Esophagus squamous epithelium (tissue), 5 donors: ENCODE measurements at places on chromosomes 3 and 15.

GRCh38 chr3:40679290-40679689 is 154.5 kb downstream of the ZNF621 start:
- no peak for DNase-seq

GRCh38 chr3:182487143-182487542 is 306.2 kb upstream of the ATP11B start:
- DNase-seq: no peak

GRCh38 chr15:100193277-100193860 is 148.4 kb downstream of the ADAMTS17 start:
- no peak for DNase-seq

DNA sequence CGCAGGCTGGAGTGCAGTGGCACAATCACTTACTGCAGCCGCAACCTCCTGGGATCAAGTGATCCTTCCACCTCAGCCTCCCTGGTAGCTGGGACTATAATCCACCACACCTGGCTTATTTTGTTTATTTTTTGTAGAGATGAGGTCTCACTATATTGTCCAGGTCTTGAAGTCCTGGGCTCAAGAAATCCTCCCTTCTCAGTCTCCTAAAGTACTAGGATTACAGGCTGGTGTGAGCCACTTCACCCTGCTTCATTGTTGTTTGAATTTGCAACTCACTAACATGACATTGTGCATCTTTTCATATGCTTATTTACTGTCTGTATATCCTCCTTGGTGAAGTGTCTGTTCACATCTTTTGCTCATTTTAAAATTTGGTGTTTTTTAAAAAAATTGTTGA is 10.1 kb downstream of the PARP15 start:
- DNase-seq: no peak

- DNase-seq: no peak
Observed at GRCh38 chr3:98359993-98360675, 6.5 kb downstream of the OR5K4 start.

- DNase-seq: no peak
Observed at GRCh38 chr15:48185529-48185928, 5.9 kb upstream of the CTXN2 start.

DNA sequence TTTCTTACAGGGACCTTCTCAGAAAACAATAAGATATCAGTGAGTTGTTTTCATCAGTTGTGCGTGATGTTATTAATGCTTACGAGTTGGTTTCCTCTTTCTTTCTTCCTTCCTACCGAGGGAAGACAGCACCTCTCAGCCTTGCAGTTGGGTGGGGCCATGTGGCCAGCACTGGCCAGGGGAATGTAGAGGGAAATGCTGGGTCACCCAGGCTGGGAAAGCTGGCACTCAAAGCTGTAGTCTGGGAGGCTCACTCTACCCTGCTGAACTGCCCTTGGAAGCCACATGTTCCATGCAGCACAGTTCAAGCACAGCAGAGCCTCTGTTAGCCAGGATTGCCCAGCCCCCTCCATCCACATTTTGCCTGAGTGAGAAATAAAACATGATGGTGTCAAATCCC is 10.1 kb upstream of the CHCHD6 start:
- DNase-seq: no peak

GRCh38 chr15:73686781-73687256 is 2.6 kb downstream of the CD276 start:
- no peak for DNase-seq

DNA sequence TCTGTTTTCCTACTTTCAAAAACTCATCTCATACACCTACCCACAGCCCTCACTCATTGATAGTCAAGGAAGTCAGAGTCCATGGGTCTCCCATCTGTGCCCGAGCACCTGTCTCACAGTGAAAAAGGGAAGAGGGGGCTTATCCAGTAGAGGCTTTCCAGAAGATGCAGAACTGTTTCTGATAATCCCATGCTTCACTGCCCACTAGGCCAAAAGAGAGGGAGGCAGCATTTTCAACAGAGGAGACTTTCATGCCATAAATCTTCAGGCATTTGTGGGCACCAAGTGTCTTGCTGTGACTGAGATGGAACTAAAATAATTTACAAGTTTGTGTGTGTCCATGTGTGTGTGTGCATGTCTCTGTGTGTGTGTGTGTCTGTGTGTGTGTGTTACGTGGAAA is 117.9 kb upstream of the PHLDB2 start:
- DNase-seq: no peak

- DNase-seq: no peak
Observed at GRCh38 chr15:100892013-100892355, 12.4 kb downstream of the ALDH1A3 start.

- no peak for DNase-seq
Observed at GRCh38 chr3:188440340-188440972, 286.5 kb downstream of the LPP start.

GRCh38 chr3:128482666-128483656 is 10.0 kb downstream of the GATA2 start:
- DNase-seq: no peak

DNA sequence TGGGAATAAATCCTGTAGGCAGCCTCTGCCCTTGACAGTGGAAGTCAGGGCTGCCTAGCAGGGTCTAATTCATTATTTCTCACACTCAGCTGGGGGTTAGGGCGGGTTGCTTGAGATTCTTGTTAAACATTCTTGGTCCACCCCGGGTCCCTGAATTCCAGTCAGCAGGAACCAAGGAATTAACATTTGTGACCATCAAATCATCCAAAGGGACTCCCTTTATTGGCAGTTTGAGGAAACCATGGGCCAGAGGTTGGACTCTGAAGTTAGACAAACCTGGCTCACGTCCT is 122.8 kb downstream of the EEFSEC start:
- no peak for DNase-seq

- no peak for DNase-seq
Observed at GRCh38 chr3:171874251-171874681, 31.1 kb downstream of the TMEM212 start.

DNA sequence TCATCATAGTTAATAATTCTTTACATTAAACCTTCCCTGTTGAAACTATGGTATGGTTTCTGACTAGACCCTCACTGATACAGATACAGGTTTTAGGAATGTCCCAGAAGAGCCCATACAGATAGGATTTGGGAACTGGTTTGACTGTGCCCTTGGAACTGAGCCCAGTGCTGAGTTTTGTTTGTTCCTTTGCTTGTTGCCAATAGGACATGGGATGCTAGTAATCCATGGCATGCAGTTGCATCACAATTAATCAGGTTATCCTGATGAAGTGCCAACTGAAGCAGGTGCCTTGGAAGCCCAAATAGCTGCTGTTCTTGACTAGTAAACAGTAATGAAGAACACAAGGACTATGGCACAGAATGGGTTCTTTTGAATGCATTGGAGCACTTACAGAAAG is 230.6 kb downstream of the NEK10 start:
- no peak for DNase-seq

GRCh38 chr15:30979457-30979856 is 12.0 kb downstream of the MTMR10 start:
- no peak for DNase-seq

GRCh38 chr3:37559461-37559860 is 302.2 kb upstream of the CTDSPL start:
- DNase-seq: no peak

DNA sequence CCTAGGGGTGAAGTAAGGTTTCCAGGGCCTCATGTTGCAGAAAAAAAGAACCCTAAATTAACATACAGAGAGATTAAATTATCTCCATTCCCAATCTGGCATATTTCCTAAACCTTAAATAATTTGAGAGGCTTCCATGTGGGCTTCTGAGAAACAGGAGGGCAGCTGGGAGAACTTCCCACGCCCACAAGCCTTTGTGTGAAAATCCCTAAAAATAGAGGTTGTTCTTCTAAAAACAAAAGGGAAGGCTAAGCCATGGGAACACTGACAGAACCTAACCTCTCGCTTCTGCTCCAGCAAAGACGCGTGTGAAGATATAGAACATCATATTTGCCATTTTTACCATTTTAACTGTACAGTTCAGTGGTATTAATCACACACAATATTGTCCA is 812 bp upstream of the SLC12A8 start:
- no peak for DNase-seq

- no peak for DNase-seq
Observed at GRCh38 chr3:112038863-112039262, 4.3 kb downstream of the TMPRSS7 start.

- DNase-seq: no peak
Observed at GRCh38 chr3:193029800-193030199, 112.1 kb upstream of the MB21D2 start.

DNA sequence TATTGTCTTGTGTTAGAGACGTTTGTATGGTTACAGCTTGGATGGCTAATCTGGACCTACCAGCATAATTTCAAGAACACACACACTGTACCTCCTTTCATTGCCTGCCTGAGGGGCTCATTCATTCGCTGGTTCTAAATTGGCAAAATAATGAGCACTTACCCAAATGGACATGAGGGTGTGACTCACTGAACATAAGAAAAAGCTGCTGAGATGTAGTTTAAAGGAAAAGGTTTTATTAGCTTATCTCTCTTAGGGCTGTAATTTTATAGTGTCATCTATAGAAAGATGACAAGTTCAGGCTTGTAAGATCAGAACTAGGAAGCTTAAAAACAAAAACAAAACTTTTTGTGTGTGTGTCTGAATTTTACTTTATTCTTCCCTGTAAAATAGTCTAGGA is 120.7 kb upstream of the WNT7A start:
- DNase-seq: no peak

GRCh38 chr3:48553886-48554845 is 2.4 kb downstream of the PFKFB4 start:
- DNase-seq: no peak

- DNase-seq: no peak
Observed at GRCh38 chr3:53773611-53774368, 72.4 kb downstream of the CHDH start.

DNA sequence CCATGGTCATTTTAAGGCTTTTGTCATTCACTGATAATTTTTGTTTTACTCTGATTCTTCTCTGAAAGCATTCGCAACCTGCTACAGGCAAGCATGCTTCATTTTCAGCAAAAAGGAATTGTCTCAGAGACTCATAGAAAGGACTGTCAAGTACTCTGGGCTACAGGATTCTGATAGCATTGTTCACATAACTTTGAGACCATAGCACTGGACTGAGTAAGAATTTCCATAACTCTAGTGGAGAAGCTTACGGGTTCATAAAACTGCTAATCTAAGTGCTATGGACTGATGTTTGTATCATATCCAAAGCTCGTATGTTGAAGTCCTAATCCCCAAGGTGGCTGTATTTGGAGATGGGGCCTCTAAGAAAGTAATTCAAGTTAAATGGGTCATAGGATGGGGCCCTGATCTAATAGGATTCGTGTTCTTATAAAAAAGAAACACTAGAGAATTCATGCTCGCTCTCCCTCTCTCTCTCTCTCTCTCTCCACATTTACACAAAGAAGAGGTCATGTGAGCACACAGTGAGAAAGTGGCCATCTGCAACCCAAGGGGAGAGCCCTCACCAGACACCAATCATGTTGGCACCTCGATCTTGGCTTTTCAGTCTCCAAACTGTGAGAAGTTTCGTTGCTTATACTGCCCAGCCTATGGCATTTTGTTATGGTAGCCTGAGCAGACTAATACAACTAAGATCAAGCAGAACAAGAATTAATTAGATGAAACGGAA is 60.4 kb downstream of the CRYGS start:
- DNase-seq: no peak

DNA sequence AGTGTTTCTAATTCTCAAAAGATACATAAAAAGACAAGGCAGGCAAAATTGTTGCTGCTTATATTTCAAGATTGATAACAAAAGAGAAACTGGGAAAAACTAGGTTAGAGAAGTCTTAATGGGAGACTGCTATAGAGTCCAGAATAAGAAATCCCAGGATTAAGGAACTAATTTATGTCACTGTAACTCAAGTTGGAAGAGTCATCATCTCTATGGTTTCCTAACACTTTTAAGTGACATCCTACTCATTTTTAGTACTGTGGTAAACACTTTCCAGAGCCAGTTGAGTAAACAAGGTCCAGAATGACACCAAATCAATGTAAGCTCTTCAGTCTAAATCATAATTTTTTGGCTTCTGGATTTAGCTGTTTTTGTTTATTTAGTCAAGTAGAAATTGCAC is 8.0 kb downstream of the CLDN16 start:
- no peak for DNase-seq

DNA sequence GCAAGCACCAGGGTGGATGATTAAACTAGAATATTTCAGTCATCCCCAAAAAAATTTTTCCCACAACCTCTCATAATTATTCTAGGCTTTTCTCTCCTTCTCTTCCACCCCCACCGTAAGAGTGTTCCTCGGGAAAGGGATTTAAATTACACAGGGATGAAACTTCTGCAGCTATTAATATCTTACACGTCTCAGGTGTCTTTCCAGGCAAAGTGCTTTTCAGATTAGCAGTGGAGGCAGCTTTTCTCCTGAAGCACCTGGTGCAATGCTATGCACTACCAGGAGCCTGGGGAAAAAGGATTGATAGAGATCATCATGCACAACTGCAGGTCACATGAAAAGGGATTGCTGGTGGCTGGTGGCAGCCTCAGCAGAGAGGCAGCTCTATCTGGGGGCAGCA is 250.4 kb downstream of the NTRK3 start:
- no peak for DNase-seq

GRCh38 chr3:141305436-141305835 is 62.9 kb upstream of the ZBTB38 start:
- no peak for DNase-seq

DNA sequence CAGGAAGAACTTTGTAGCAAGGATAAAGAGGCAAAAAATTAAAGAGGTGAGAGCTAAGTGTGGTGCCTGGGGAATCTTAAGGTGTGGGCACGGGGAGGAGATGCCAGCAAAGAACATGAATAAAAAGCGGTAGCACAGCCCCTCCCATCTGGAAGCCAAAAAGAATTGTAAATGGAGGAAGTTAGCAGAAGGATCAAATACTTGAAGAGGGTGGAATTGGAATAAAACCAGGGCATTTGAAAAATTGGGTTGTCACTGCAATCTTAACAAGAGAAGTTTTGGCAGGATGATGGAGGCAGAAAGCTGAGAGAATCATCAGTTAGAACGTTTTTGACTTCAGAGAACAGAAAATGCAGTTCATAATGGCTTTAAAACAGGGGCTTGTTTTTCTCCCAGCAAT is 2.4 kb downstream of the CCR2 start:
- no peak for DNase-seq

DNA sequence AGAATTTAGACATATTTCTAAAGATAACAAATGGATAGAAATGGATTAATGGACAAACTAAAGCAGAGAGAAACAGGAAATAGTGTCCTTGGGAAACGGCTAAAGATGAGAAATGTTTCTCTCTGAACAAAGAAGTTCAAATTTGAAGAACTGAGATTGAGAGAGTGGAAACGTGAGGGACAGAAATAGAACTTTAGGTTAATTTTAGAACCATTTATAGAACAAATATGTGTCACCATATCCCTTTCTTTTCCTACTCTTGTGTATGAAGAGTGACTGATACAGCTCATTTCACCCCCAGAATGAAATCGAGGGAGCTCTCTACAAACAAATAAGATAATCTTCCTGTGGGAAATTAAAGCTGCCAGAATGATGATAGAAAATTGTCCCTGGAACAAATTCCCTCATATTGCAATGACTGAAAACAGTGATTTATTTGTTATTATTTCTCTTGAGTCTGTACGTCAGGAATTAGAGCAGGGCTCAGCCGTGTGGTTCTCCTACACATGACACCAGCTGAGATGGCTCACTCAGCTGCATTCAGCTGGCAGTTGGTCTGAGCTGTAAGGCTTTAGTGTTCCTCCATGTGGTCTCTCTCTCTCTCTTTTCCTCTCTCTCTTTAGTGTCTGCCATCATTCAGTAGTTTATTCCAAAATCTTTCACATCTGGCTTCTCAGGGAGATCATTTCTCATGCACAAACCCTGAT is 46.6 kb upstream of the ARPP21 start:
- no peak for DNase-seq

- DNase-seq: no peak
Observed at GRCh38 chr3:29282427-29283230, 1.8 kb downstream of the RBMS3 start.
